ENCODE measurements at places on chromosomes 7 and 10.

DNA sequence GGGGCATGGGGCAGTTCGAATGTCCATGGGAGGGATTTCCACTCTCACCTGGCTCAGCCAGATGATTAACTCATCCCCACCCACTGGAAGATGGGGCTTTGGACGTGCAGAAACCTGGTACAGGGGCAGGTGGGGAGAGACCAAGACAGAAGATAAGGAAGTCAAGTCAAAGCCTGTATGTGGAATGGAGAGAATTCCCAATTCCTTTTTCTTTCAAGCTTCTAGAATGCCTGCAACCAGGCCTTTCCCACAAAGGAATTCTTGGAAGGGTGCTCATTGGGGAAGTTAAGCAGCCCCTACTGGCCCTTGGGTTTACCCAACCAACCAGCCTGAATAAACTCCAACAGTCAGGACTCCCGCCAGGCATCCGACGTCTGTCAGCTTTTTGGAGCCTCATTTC, 39.1 kb downstream of the CCM2 start:
- DNase-seq: no peak

- DNase-seq: no peak
Measured at GRCh38 chr10:72906446-72906845, 12.9 kb downstream of the OIT3 start.

DNA sequence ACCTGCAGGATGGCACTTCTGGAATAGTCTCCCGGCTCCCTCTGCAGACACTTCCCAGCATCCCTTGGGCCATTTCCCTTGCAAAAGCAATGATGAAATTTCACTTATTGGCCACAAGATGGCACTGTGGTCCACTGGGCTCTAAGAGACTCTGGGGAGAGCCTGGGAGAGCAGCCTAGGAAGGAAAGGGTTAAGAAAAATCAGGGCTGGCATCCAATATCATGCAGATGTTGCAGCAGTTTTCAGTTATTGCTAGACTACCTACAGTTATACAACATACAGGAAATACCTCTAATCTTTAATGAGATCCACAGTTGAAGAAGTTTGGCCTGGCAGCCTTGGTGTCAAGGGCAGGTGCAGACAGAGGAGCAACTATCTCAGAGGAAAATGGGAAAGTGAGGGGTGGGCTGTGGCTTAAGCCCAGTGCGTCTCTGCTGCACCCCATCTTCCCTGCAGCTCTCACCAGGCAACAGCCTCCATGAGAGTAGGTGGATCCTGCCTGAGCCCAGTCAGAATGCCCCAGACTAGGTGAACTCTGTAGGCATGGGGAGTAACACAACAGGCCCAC, 100.2 kb upstream of the PRSS58 start:
- DNase-seq: peak; percentile 53

- DNase-seq: no peak
Measured at GRCh38 chr10:43026039-43026973, 50.6 kb upstream of the RET start.

DNA sequence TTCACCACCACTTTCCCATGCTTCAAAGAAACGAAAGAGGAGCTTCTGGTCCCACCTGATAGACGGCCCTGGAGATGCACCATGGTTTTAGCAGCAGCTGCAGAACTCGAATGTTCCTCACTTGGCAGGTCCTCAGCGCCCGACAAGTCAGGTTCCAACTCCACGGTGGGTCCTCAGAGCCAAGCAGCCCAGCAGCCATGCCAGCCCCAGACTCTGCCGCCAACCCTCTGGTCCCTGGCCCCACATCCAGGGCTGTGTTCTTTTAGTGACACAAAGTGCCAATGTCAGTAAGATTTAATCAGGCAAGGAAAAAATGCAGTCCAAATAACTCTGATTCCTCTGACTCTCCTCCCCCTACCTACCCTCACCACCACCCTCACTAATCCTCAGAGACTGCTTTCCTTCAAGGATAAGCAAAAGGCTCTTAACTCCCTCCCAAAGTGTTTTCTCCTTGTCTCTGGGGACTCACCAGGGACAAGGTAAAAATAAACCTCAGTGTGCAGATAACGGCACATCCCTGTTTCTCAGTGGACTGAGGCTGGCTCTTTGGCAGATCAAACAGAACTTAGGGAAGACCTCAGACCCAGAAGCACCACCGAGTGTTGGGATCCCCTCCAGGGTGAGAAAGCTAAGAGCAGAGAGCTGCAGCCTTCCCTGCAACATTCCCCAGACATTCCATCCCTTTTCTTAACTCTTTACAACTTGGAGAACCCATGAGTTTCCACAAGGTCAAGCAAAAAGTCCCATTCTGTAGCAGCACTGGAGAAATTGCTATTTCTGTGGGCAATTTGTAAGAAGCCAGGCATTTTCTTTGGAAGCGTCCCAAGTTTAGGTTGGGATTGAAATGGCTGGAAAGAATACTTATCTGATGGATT, 358.9 kb downstream of the FRMD4A start:
- no peak for DNase-seq

DNA sequence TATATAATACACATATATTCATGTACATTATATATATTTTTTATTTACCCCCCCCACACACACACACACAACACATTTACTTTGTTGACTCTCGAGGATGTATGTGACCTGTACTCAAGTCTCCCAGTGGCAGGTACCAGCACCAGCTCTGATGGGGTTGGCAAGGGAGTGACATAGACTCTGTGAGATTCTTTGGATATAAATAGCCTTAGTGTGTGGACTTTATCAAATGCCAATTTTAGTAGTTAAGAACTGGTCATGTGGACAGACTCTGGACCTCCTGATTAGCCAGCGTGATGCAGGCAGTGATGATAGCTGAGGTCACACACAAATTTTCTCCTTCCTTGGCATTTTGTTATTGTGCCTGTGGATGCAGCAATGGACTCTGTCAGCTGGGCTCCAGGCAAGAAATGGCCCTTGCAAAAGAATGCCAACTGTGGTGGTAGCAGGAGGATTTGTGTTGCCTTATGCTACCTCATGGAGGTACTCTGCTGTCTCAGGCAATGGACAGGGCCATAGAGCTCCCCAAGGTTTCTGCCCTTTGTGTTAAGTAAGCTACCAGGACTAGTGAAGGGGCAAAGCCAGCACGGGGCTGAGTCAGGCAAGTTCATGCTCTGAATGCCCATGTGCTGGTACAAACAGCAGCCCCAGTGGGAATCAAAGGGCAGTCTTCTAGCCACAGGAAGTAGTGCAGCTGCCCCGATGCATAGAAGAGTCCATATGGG, 224.6 kb upstream of the ZWINT start:
- no peak for DNase-seq

- DNase-seq: no peak
Measured at GRCh38 chr7:3957472-3958108, 656.5 kb downstream of the SDK1 start.

DNA sequence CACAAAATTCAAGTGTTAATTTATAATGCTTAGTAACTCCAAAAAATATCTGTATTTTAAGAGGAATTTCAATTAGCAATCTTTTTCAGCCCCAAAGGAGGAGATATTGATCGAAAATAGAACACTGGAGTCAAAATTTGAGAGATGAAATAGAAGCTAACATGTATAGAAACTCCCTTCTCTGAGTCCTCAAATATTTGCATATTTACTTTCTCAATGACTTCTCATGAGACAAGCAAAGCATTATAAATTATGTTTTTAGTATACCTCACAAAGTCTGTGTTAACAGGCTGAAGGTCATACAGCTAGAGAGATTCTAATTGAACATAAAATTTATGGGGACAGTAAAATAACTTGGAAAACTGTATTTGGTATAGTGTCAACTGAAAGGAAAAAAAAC, 260.5 kb downstream of the GPAM start:
- no peak for DNase-seq

- no peak for DNase-seq
Measured at GRCh38 chr7:81487516-81487915, 282.3 kb downstream of the HGF start.

GRCh38 chr7:14685167-14685566, 217.4 kb downstream of the DGKB start:
- DNase-seq: no peak

GRCh38 chr7:94901981-94902380, 5.4 kb upstream of the PPP1R9A start:
- no peak for DNase-seq

GRCh38 chr7:99737726-99738125, 2.7 kb upstream of the CYP3A7 start:
- no peak for DNase-seq

DNA sequence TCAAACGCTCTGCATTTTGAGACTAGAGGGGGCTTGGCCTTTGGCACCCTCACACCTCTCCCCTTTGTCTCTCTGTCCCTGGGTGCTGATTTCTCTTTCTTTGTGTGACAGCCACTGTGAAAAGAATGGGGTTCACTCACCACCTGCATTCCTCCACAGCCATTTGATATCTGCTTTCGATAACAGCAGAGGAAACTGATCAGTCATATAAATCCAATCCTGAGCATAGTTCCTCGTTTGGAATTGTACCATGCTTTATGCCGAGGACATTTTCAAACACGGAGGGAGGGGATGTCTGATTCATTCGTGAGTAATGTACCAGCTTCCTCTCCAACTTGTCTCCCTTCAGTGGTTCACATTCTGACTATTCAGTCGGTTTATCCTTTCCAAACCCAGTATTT, 15.8 kb downstream of the MET start:
- DNase-seq: no peak

- peak; percentile 65 for DNase-seq
Measured at GRCh38 chr10:73997461-73997786, 492 bp upstream of the VCL start.

GRCh38 chr7:36286226-36286625, 103.4 kb upstream of the ANLN start:
- no peak for DNase-seq

All from NCI-H2171 (cell line).